Right cardiac atrium (tissue), 5 donors: ENCODE measurements at places on chromosomes 6 and 20. TPM values are rescaled to one million over a fixed set of nuclear protein-coding genes. Genes with fewer than 3 reads are reported as not detected.

CCDC170 gene
- 1.4 TPM for total RNA-seq

- no peak for DNase-seq
Measured at GRCh38 chr6:41655646-41656001, 17.4 kb downstream of the MDFI start.

MOCS1 gene
- 20.5 TPM for total RNA-seq

DNA sequence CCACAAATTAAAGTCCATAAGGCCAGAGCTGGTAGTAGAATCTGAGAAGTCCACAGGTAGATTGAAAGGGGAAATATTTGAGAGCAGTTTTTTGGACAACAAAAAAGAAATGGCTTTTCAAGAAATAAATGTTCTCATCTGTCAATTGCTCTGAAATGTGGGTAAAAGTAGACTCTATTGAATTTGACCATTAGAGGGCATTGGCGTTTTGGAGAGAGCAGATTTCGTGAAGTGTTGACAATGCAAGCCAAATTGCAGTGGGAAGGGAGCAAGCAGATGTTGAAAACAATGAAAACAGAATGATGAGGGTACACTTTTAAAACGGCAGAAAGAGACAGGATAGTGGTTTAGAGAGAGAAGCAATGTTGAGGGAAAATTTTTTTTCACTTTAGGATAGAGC is 149.1 kb upstream of the FAM83B start:
- no peak for DNase-seq

DNA sequence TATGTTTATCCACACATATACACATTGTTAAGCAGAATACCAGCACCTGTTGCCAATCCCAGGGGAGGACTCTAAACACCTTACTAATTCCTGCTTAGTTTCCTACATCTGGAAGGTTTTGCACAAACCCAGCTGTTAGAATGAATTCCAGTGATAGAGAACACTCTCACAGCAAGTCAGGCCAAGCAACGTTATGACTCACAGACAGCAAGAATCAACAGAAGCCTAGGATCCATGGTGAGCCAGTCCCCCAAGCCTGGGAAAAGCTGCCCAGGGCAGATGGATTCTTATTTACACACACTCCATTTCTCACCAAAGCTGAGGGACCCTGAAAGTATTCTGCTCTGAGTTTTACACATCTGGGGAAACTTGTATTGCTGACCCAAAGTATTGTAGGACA is 291.7 kb downstream of the SLC35F1 start:
- no peak for DNase-seq

- DNase-seq = no peak
Measured at GRCh38 chr20:18256440-18257090, 31.8 kb upstream of the ZNF133 start.

GRCh38 chr20:17568972-17569521 is 828 bp upstream of the DSTN start:
- peak; percentile 91 for DNase-seq

COL21A1 gene
- 25.2 TPM for total RNA-seq

DNA sequence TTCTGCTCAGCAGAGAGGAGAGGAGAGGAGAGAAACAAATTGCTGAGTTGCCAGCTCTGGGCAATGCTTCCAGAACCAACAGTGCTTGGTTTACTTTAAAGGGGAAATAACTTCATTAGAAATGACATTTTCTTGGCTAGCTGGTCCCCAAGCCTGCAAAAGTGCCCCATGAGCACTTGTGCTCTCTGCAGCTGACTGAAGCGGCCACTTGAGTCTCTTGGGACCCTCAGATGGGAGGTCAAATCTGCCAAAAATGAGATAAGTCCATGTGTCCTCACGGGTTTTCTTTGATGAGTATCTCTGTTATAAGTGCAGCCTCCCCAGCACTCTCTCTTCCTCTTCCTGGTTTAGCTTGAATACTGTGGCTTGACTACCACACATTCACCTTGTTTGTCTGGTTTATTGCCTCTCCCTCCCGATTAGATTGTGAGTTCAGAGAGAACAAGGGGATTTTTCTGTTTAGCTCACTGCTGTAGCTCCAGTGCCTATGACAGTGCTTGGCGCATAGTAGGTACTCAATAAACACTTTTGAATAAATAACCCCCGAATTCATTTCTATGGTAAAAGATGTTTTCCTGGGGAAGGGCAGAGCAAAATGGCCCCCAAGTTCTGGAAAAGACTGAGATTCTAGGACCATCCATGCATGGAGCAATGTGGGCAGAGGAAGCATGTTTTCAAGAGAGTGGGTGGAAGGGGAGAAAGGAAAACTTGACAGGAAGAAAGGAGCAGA is 7.0 kb upstream of the RIN2 start:
- DNase-seq = no peak

- no peak for DNase-seq
Measured at GRCh38 chr6:28407401-28407800, 7.9 kb upstream of the ZSCAN12 start.

TREML1 gene
- not detected for total RNA-seq

APOM gene
- total RNA-seq = 1.9 TPM

- DNase-seq = peak; percentile 63
Measured at GRCh38 chr20:6583134-6583738, 184.2 kb upstream of the BMP2 start.

HSPA12B gene
- 6.1 TPM for total RNA-seq
